ENCODE measurements at places on chromosomes 7 and 10. TPM values are rescaled to one million over a fixed set of nuclear protein-coding genes. Genes with fewer than 3 reads are reported as not detected.
A peak's percentile ranks its signal among the peaks of the same experiment; 100 is the strongest.

- DNase-seq = no peak
- H3K4me1 ChIP-seq = peaks cover 21% of the 10 kb centered on the region
- no peak overlapping the region for H3K27ac ChIP-seq
- H3K27me3 ChIP-seq = no peaks in the 10 kb centered on the region
- no peaks in the 10 kb centered on the region for H3K36me3 ChIP-seq
Measured at GRCh38 chr7:26105931-26106330, 46.1 kb upstream of the NFE2L3 start.

DNA sequence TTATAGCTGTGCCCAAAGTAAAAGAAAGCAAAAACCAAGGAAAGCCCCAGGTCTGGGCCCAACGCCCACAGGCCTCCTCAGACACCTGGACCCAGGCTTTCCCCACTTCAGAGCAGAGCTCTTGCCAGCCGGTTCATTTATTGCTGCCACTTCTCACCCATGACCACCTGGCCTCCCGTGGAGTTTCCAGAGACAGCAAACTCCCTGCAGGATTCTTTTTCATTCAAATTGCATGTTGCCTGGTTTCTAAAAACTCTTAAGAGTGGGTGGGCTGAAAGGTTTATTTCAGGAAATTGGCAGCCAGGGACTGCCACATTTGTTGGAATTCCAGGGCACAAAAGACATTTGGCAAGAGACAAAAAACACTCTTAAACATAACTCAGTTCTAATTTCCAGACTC is 4.7 kb downstream of the VOPP1 start:
- H3K4me1 ChIP-seq = peaks cover 79% of the 10 kb centered on the region
- peaks cover 6% of the 10 kb centered on the region for H3K36me3 ChIP-seq
- H3K4me3 ChIP-seq = no peak overlapping the region
- H3K27me3 ChIP-seq = no peaks in the 10 kb centered on the region
- peak; percentile 46 for DNase-seq

GRCh38 chr7:134834689-134835462 is 55.4 kb downstream of the CALD1 start:
- no peak overlapping the region for H3K4me3 ChIP-seq
- H3K4me1 ChIP-seq = no peaks in the 10 kb centered on the region
- no peak for DNase-seq
- H3K36me3 ChIP-seq = no peaks in the 10 kb centered on the region
- no peaks in the 10 kb centered on the region for H3K27me3 ChIP-seq

GRCh38 chr7:41207141-41207540 is 495.7 kb downstream of the INHBA start:
- H3K27ac ChIP-seq = no peak overlapping the region
- H3K4me1 ChIP-seq = no peaks in the 10 kb centered on the region
- H3K4me3 ChIP-seq = no peak overlapping the region
- H3K36me3 ChIP-seq = no peaks in the 10 kb centered on the region

The MMD2 gene
- total RNA-seq = not detected

The SGMS1 gene
- 43.5 TPM for total RNA-seq

The TOMM7 gene
- 400 TPM for total RNA-seq

The PCDH15 gene
- not detected for total RNA-seq

The NUTM2E gene
- total RNA-seq = 0.63 TPM

- H3K4me1 ChIP-seq = no peaks in the 10 kb centered on the region
- H3K27me3 ChIP-seq = no peaks in the 10 kb centered on the region
- H3K27ac ChIP-seq = no peak overlapping the region
- H3K4me3 ChIP-seq = no peak overlapping the region
- no peak for DNase-seq
- H3K36me3 ChIP-seq = no peaks in the 10 kb centered on the region
Measured at GRCh38 chr10:5485948-5486852, 13.2 kb downstream of the CALML5 start.

DNA sequence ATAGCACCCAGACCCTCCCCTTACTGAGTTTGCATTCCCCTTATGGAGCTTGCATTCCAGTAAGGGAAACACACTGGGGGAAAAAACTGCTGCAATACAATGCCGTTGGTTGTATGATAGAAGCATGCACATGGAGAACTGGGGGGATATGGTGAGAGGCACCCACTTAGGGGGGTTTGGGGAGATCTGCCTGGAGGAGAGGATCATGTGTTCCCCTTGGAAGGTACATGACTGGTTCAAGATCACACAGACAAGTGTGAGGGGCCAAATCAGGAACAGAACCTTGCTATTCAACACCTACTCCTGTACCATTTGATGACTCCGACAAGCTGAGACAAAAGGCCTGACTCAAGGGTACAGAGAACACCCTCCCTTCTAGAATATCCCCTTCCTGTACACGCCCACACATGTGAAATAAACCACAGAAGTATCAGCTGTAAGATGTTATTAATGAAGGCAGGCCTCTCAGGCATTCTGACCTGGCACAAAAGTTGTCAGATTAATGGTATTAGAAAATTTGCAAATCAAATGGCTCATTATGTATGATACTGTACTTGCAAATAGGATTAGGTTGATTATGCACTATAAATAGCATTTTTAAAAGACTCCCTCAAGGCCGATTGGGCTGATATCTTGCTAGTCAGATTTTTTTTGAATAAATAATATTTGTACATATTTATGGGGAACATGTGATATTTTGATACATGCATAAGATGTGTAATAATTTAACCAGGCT is 122.2 kb downstream of the NPY start:
- H3K4me3 ChIP-seq = no peak overlapping the region
- H3K36me3 ChIP-seq = no peaks in the 10 kb centered on the region
- peaks cover 6% of the 10 kb centered on the region for H3K4me1 ChIP-seq

The CLDN12 gene
- total RNA-seq = 17.3 TPM

DNA sequence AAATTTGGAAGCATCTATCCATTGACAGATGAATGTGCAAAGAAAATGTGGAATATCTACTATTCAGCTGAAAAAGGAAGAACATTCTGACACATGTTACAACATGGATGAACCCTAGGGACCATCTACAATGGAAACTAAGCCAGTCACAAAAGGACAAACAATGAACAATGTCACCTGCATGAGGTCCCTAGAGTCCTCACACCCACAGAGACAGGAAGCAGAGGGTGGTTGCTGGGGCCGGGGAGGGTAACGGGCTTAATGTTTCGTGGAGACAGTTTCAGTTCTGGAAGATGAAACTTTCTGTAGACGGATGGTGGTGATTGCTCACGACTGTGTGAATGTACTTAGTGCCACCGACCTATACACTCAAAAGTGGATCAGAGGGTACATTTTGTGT is 282.9 kb downstream of the ADARB2 start:
- H3K27me3 ChIP-seq = no peaks in the 10 kb centered on the region
- DNase-seq = peak; percentile 87
- H3K36me3 ChIP-seq = no peaks in the 10 kb centered on the region
- H3K4me1 ChIP-seq = peaks cover 45% of the 10 kb centered on the region
- H3K4me3 ChIP-seq = no peak overlapping the region

DNA sequence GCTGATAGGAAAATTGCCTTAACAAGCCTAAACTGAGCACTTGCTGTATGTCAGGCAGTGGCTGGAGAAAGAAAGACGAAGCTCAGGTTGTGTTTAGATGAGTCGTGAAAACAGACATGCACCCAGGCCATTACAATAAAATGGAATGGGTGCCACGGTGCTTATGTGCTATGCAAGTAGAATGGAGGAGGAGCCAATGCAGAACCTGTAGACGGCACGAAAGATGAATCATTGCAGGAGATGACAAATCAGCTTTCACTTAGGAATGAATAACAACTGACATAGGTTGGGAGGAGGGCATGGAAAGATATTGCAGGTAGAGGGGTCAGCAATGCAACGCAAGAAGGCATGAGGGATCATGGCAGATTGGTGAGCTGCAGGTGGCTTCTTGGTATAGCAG is 61.2 kb upstream of the ARHGAP21 start:
- no peaks in the 10 kb centered on the region for H3K27me3 ChIP-seq
- H3K4me3 ChIP-seq = no peak overlapping the region
- no peaks in the 10 kb centered on the region for H3K4me1 ChIP-seq

The BMI1 gene
- 72.4 TPM for total RNA-seq

- H3K27ac ChIP-seq = no peak overlapping the region
- H3K4me3 ChIP-seq = no peak overlapping the region
- H3K36me3 ChIP-seq = no peaks in the 10 kb centered on the region
- no peak for DNase-seq
- H3K27me3 ChIP-seq = no peaks in the 10 kb centered on the region
Measured at GRCh38 chr10:131886237-131886636, 14.6 kb upstream of the PPP2R2D start.

The GNGT1 gene
- not detected for total RNA-seq

DNA sequence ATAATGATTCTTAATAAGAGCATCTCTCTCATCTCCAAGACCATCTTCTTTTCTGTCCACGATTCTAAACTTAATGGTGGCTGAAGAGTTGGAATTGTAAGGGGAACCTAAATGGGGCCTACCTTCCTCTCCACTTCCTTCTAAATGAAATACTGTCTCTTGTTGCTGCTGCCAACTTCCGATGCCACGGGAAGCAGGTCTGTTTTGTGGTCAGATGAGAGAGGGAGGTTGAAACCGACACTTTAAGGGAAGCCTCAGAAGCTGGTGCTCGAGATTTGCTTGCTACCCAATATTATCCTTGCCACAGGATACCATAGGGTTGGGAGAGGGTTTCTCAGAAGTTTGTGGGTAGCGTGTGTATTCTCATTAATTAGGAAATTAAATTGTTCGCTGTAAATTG is 464.1 kb downstream of the SUGCT start:
- DNase-seq = no peak
- no peaks in the 10 kb centered on the region for H3K27me3 ChIP-seq
- H3K4me3 ChIP-seq = no peak overlapping the region
- H3K27ac ChIP-seq = no peak overlapping the region
- no peaks in the 10 kb centered on the region for H3K36me3 ChIP-seq
- no peaks in the 10 kb centered on the region for H3K4me1 ChIP-seq

DNA sequence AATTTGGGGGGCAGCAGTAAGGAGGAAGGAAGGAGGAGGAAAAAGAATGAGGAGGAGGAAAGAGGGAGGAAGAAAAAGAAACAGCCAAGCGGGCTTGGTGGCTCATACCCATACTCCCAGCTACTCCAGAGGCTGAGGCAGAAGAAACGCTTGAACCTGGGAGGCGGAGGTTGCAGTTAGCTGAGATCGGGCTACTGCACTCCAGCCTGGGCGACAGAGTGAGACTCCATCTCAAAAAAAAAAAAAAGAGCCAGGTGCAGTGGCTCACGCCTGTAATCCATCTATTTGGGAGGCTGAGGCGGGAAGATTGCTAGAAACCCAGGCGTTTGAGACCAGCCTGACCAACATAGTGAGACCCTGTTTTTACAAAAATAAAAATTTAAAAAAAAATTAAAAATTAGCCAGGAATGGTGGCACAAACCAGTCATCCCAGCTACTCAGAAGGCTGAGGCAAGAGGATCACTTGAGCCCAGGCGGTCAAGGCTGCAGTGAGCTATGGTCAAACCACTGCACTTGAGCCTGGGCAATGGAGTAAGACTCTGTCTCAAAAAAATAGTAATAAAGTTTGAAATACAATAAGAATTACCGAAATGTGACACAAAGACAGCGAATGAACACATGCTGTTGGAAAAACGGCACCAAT is 14.1 kb upstream of the CRCP start:
- no peak for DNase-seq
- H3K36me3 ChIP-seq = no peaks in the 10 kb centered on the region
- peaks cover 16% of the 10 kb centered on the region for H3K4me1 ChIP-seq
- H3K27me3 ChIP-seq = no peaks in the 10 kb centered on the region
- no peak overlapping the region for H3K4me3 ChIP-seq

The BHLHA15 gene
- total RNA-seq = 0.92 TPM

DNA sequence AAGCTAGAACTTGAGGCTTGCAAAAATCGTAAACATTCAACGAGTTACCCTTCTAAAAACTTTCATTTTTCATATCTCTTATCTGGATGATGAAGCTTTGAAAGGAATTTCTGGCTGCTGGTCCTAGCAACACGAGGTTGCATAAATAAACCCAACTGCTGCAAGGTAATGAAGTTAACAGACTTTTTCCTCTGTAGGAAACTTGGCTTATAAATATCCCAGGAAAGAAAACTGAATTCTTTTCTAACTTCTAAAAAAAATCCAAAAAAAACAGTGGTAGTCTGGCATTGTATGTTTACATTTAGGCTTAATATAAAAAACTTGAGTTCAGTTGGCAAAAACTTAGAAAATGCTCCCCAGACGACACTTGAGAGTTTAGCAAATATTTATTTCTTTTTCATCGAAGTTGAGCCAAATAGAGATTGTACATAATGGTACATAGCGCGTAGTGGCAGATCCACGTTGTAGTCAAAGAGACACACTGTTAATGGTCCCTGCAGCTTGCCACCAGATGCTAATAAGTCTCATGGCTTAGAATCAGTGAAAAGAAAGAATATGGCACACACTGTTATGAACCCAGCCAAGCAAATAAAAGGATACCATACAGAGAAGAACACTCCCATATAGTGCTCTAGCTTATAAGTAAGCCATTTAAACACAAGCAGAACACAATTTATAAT is 200.3 kb upstream of the PCLO start:
- H3K27ac ChIP-seq = no peak overlapping the region
- DNase-seq = no peak
- H3K4me1 ChIP-seq = no peaks in the 10 kb centered on the region
- no peak overlapping the region for H3K4me3 ChIP-seq
- no peaks in the 10 kb centered on the region for H3K27me3 ChIP-seq

DNA sequence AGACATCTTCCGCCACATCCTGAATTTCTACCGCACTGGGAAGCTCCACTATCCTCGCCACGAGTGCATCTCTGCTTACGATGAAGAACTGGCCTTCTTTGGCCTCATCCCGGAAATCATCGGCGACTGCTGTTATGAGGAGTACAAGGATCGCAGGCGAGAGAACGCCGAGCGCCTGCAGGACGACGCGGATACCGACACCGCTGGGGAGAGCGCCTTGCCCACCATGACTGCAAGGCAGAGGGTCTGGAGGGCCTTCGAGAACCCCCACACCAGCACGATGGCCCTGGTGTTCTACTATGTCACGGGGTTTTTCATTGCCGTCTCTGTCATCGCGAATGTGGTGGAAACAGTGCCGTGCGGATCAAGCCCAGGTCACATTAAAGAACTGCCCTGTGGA is 1.9 kb downstream of the KCND2 start:
- H3K36me3 ChIP-seq = no peaks in the 10 kb centered on the region
- no peak overlapping the region for H3K27ac ChIP-seq
- no peak for DNase-seq

- DNase-seq = no peak
- no peak overlapping the region for H3K4me3 ChIP-seq
- peaks cover 33% of the 10 kb centered on the region for H3K4me1 ChIP-seq
- H3K36me3 ChIP-seq = no peaks in the 10 kb centered on the region
Measured at GRCh38 chr10:3006607-3007006, 60.7 kb upstream of the PFKP start.

DNA sequence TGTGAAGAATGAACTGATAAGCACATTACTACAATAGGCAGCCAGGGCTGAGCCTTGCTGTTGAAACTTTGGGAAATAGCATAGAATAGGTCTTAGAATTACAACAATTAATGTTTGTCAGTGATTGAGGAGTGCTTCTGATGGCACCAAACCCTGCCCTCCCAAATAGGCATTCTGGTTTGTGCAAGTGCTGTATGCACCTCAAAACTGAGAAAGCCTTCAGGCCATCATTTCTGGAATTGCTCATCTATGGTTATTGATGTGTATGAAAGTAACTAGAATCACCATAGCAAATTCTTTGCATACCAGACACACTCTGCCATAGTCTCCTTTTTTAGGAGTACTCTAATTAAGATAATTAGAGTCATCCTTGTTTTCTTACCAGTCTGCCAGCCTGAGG is 585.0 kb upstream of the MBL2 start:
- no peaks in the 10 kb centered on the region for H3K4me1 ChIP-seq
- no peak overlapping the region for H3K4me3 ChIP-seq
- no peaks in the 10 kb centered on the region for H3K36me3 ChIP-seq

The PDE6C gene
- total RNA-seq = not detected

- H3K27me3 ChIP-seq = no peaks in the 10 kb centered on the region
- no peak for DNase-seq
- no peak overlapping the region for H3K27ac ChIP-seq
- no peaks in the 10 kb centered on the region for H3K4me1 ChIP-seq
- no peak overlapping the region for H3K4me3 ChIP-seq
Measured at GRCh38 chr7:54615537-54615936, 73.4 kb downstream of the VSTM2A start.
